CD4-positive, alpha-beta T cell treated with Interleukin-15 for 4 hours (primary cell): ENCODE measurements at places on chromosomes 3 and 15.
A peak's percentile ranks its signal among the peaks of the same experiment; 100 is the strongest.

DNA sequence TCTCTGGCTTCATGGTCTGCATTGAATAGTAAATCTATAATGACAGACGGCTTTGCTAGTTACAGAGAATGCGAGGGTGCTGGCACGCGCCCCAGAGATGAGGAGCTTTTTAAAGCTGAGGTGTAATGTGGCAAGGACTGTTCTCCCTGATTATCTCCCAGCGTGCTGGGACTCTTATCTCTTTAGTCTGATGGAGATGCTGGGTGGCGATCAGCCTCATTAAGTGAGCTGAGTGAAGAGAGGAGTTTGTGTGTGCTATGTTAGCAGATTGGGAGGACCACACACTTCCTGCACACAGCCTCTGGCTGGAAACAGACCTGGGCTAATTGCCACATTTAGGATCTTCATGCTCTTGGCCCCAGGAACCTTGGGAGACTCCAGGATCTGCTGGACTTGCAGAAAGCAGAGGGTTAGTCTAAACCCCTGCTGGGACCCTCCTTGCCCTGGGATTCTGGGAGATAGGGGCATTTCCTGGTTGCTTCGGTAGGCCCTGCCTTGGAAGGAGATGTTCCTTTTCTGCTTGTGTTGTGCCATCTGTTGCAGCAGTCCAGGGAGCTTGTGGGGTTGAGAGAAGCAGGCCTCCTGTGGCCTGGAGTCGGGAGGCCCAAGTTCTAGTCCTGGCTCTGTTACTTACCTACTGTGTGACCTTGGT lies 15.0 kb downstream of the PDIA5 start:
- no peak for DNase-seq

- DNase-seq, result no peak
Measured at GRCh38 chr3:44206862-44207652, 34.6 kb upstream of the TOPAZ1 start.

- no peak for DNase-seq
Measured at GRCh38 chr3:79928687-79929408, 161.1 kb upstream of the ROBO1 start.

DNA sequence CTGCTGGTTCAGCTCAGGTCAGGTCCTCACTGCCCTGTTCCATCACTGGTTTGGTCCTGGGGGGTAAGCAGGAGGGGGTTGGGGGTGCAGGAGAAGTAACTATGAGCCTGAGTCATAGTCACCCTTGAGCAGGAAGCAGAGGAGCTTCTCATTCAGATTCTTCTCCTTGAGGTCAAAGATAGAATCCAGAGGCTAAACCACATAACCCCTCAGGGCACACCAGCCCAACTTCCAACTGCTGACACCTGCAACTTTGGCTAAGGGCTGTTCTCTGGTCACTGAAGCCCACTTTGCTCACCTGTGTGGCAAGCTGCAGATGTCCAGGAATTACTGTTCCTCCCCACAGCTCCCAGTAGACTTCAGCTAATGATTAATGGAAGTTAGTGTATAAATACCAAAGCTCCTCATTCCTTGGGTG lies 48.8 kb upstream of the LRRFIP2 start:
- DNase-seq, result no peak

- peak; percentile 9 for DNase-seq
Measured at GRCh38 chr3:160368804-160369203, 30.2 kb downstream of the IFT80 start.

- DNase-seq, result peak; percentile 12
Measured at GRCh38 chr15:59794229-59794886, 105.2 kb upstream of the BNIP2 start.

- DNase-seq, result no peak
Measured at GRCh38 chr3:95971573-95971972, 842.8 kb upstream of the EPHA6 start.

DNA sequence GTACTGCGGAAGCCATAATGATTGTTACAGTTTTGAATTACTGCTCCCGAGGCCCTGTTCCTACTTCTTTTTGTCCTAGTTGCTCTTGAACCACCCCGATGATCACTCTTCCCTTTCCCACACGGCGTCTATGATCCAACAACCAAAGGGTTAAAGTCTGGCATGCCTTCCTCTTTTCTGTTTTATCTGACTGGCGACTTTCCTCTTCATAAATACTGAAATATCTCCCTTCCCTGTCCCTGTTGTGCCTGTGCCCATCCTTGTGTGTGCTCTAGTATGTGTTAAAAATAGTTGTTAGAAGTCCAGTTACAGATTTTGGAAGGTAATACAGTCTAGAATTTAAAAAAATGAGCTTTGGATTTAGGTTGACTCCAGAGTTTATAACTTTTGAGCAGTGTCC lies 83.6 kb downstream of the AKAP13 start:
- no peak for DNase-seq

GRCh38 chr15:88874275-88874674 lies 21.1 kb downstream of the HAPLN3 start:
- no peak for DNase-seq

DNA sequence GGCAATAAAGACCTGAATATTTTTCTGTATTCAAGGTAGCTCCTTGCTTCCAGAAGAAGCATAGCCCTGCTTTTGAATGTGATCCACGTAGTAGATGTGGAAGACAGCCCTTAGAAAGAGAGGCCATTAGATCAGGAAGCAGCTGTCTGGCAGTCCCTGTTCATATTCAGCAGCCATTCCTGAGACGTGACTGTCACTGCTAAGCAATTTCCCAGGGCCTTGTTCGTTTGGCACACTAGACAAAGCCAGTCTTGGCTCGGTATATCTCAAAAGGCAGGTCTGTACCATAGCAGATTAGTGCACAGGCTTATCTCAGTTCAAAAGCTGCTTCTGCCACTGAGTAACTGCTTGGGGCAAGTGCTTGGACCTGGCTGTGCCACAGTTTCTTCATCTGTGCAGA lies 287.8 kb upstream of the MCTP2 start:
- DNase-seq, result no peak

GRCh38 chr3:50135964-50136363 lies 19.2 kb upstream of the SEMA3F start:
- no peak for DNase-seq

GRCh38 chr15:49185473-49185872 lies 15.4 kb downstream of the GALK2 start:
- no peak for DNase-seq

DNA sequence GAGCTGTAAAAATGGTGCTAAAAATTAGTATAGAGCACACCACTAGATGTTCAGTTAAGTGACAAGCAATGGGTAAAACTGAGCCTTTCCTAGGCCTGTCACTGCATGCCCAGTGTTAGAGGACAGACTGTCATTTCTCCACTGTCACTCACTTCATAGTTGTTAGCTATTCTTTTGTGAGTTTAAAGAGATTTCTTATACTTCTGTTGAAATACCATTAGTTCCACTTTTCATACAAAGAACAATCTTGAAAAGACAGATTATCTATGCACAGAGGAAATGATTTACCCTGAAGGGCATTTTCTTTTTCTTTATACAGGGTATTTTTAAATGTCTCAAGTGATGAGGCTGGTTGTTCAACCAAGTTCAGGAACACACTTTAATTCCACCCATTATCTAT lies 28.3 kb upstream of the CHMP2B start:
- no peak for DNase-seq

DNA sequence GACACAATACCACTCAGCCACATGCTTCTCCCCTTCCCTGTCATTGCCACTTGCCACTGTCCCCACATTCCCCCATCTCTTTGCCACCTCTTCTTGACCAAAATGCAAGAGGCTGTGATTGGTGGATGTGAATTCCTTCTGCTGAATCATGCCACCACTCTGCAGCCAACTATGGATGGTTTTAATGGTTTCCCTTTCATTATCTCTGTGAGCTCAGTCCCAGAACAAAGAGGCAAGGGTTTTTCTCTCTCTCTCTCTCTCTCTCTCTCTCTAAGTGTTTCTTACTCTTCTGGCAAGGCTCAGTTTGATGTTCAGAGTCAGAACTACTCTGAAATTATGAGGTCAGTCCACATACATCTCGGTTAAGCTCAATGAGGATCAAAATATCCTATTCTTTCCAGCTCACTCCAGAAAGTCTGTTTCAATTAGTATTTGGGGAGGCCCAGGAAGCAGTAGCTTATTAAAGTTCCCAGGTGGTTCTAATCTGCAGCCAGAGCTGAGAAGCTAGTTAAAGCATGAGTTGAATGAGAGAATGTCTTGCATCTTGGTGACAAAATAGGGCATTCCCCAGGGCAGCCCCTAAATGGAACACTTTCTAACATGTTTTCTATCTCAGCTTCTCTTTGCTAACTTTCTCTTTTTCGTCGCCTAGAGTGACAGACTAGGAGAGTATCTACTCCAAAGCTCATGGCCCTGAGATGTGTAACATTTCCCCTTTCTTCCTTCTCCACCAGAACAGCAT lies 8.5 kb upstream of the ILDR1 start:
- DNase-seq, result peak; percentile 6

DNA sequence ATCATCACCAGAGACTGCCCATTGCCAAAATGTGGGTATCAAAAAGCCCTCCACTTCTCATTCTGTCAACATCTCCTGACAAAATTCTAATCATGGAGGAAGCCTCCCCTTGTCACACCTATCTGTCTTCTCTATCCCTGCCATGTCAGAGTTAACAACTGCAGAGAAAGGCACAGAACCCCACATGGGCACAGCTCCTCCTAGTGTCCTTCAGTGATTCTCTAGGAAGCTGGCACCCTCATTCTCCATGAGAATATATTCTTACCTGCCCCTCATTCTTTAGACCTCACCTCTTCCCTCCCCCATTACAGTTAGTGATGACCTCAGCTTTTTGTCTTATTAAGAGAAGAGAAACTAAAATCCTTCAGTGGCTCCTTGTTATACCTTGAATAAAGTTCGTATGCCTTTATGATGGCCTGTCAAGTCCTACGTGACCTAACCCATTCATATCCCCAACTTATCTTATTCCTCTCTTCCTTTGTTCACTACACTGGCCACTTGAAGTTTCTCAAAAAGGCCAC lies 44.6 kb downstream of the NME9 start:
- DNase-seq, result no peak

DNA sequence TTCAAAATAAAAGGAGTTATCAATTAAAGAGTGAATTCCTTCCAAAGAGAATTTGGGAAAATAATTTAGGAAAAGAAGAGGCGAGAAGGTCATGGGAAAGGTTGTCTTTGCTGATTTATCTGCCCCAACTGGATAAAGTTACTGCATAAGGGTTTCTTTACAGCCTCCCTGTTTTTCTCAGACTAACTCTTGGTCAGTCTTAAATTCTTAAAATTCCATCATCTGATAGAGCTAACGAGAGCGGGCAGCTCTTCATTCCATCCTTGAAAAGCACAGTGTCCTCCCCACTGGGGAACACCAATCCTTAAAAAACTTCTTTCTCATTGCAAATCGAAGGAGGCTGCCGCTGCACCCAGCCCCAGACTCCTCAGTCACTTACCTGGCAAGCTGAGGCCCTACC lies 107.2 kb downstream of the PGPEP1L start:
- DNase-seq, result no peak

- DNase-seq, result no peak
Measured at GRCh38 chr3:48558493-48559134, 2.0 kb upstream of the PFKFB4 start.

GRCh38 chr3:98563661-98564281 lies 29.6 kb downstream of the CPOX start:
- peak; percentile 68 for DNase-seq

DNA sequence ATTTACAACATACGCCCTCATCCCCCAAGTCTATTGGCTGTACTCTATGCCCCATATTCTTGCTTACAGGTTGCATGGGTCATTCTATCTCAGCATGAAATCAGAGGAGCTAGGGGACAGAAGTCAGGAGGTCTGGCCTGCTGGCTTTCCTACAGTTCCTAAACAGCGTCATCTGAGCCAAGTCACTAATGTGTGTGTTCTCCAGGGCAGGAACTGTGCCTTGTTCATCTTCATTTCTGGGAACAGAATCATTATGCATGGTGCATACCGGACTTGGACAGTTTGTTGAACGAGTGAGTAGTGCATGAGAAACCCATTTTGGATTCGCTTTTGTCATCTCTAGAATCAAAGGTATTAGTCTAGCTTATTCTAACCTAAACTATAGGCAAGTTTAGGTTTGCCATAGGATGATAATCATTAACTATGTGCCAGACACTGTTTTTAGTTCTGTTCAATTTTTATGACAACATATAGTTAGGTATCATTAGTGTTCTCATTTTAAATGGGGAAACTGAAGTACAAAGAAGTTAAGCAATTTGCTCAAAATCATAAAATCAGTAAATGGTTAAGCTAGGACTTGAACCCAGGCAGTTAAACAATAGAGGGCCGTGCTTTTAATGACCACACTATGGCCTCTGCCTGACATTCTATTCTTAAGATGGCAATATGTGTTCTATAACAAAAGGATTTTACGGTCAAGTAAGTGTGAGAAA lies 105.2 kb downstream of the FMN1 start:
- no peak for DNase-seq

DNA sequence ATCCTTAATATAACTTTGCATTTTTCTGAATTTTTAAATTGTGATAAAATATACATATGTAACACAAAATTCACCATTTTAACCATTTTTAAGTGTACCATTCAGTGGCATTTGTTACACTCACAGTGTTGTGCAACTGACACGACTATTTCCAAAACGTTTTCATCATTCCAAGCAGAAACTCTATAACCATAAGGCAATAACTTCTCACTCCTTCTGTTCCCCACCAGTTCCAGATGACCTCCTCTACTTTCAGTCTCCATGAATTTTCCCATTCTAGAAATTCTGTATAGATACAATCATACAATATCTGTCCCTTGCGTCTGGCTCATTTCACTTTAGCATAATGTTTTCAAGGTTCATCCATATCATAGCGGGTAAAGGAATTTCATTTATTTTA lies 223.5 kb upstream of the TTC14 start:
- DNase-seq, result no peak

DNA sequence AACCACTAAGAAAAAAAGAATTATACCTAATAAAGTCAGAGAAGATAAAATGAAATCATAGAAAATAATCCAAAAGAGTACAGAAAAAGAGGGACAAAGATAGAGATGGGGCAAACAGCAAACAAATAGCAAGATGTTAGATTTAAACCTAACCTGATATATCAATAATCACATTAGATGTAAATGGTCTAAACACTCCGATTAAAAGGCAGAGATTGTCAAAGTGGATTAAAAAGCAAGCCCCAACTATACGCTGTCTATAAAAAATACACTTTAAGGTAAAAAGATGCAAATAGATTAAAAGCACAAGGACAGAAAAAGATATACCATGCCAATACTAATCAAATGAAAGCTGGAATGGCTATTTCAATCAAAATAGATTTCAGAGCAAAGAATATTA lies 16.8 kb downstream of the ADPGK start:
- DNase-seq, result no peak

- DNase-seq, result no peak
Measured at GRCh38 chr3:194739498-194740284, 54.0 kb downstream of the FAM43A start.

DNA sequence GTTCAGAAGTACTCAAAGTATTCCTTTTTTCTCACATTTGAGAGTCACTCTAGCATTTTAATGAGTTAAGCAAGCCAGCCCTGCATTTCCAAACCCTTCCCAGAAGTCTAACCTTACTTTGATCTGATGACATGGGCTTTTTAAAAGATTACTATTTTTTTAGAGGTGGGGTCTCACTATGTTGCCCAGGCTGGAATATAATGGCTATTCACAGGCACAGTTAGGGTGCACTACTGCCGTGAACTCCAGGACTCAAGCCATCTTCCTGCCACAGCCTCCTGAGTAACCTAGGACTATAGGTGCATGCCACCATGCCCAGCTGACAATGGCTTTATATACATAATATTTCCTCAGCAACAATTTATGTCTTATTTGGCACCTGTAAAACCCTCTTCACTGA lies 64.1 kb upstream of the GOLGA6B start:
- no peak for DNase-seq

- no peak for DNase-seq
Measured at GRCh38 chr3:36540888-36541518, 160.7 kb downstream of the STAC start.

GRCh38 chr3:12076666-12077065 lies 72.5 kb downstream of the SYN2 start:
- DNase-seq, result no peak

- DNase-seq, result no peak
Measured at GRCh38 chr3:170869239-170869590, 780 bp downstream of the RPL22L1 start.
